ENCODE measurements at places on chromosomes 4 and X. TPM values are rescaled to one million over a fixed set of nuclear protein-coding genes. Genes with fewer than 3 reads are reported as not detected.

Gene SPOCK3
- polyA plus RNA-seq = 10.9 TPM

Gene MTMR8
- 2.0 TPM for polyA plus RNA-seq

Gene GABRE
- polyA plus RNA-seq = 8.5 TPM

Gene UGT2A3
- polyA plus RNA-seq = 53.2 TPM

Gene TCEAL7
- 30.7 TPM for polyA plus RNA-seq

Gene VEGFC
- 14.8 TPM for polyA plus RNA-seq

Gene UNC5C
- polyA plus RNA-seq = 39.6 TPM

Gene HEPH
- polyA plus RNA-seq = 45.9 TPM

Gene TASL
- polyA plus RNA-seq = 0.68 TPM

Gene MAGEA10
- polyA plus RNA-seq = not detected

Gene CNOT6L
- polyA plus RNA-seq = 32.7 TPM

Gene GAGE1
- not detected for polyA plus RNA-seq

Gene SERPINA7
- polyA plus RNA-seq = 0.14 TPM

Gene SPCS3
- 98.1 TPM for polyA plus RNA-seq

Gene MBNL3
- 29.3 TPM for polyA plus RNA-seq

Gene SAT1
- polyA plus RNA-seq = 205 TPM

Gene MAGEC3
- 0.84 TPM for polyA plus RNA-seq

Gene FABP2
- polyA plus RNA-seq = 0.09 TPM

Gene AREG
- not detected for polyA plus RNA-seq

Gene VCX3B
- 0.90 TPM for polyA plus RNA-seq

Gene P2RY4
- polyA plus RNA-seq = 0.14 TPM

Gene TBC1D8B
- 4.7 TPM for polyA plus RNA-seq
